ENCODE measurements at places on chromosomes 12 and 14.
A peak's percentile ranks its signal among the peaks of the same experiment; 100 is the strongest.

DNA sequence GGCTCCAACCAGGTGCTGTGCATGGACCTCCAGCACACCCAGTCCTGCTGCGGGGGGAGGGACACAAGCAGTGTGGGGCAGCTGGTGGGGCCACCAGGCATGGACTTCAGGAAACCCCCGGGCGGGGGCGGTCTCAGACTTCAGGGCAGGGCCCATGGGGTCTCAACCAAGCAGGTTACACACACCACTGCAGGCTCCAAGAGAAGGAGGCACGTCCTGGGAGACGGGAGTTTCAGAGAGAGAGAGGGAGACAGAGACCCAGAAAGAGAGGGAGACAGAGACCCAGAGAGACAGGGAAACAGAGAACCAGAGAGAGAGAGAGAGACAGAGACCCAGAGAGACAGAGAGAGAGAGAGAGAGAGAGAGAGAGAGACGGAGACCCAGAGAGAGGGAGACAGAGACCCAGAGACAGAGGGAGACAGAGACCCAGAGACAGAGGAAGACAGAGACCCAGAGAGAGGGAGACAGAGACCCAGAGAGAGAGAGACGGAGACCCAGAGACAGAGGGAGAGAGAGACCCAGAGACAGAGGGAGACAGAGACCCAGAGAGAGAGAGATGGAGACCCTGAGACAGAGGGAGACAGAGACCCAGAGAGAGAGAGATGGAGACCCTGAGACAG is 128.9 kb downstream of the NCOR2 start:
- no peak for DNase-seq

DNA sequence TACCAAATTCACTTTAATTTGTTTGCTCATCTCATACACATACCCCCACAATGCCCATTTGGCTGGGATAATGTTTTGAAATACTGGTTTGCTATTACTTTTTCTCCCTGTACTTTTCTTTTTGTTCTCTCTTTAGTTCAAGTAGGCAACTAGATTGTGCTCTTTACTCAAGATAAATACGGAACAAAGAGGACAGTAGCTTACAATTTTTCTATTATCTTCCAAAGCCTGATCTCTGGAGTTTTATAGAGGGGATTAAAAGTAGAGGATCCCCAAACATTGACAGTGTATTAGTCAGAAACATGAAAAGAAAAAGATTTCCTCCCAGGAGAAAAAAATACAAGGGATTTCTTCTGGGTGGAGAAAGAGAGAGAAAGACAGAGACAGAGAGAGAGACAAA is 102.1 kb upstream of the FSCB start:
- DNase-seq: no peak

DNA sequence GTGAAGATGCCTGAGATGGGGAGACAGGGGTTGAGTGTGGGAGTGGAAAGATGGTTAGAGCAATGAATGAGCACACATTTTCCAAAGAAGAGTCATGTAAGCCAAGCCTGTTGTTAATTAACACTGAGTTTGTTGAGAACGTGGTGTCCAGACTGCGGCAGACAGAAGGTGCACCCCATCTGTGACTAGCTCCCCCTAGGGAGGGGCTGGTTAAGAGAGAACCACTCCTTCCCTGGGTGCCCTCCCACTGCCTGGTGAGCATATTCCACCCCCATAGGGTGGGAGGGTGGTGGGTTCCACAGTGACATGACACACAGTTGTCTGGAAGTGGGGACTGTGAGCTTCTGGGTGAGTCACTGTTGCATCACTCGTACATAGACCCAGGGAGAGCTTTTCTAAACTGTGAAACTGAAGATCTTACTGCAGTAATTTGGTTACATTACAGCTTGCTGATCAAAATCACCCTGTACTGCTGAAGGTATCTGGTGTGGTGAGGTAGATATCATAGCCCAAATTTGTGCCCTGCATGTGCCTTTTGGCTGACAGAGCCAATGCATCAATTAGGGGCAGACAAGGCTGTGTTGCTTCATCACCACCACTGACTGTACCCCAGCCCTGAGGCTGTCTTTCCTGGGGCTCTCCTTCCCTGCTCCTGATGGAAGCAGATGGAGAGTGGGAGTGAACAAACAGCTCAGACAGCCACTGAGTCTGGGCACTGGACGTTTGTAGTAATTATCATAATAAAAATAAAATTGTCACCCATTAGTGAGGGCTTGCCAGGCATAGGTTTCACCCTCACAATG is 150.9 kb downstream of the EMP1 start:
- DNase-seq: no peak

GRCh38 chr12:113955109-113955970 is 10.8 kb downstream of the RBM19 start:
- no peak for DNase-seq

GRCh38 chr12:52942901-52943181 is 6.1 kb upstream of the KRT18 start:
- no peak for DNase-seq

- no peak for DNase-seq
These were observed 140.3 kb downstream of the TMEM30B start for GRCh38 chr14:61140872-61141271.

GRCh38 chr12:28222081-28222700 is 31.9 kb downstream of the CCDC91 start:
- DNase-seq: no peak

DNA sequence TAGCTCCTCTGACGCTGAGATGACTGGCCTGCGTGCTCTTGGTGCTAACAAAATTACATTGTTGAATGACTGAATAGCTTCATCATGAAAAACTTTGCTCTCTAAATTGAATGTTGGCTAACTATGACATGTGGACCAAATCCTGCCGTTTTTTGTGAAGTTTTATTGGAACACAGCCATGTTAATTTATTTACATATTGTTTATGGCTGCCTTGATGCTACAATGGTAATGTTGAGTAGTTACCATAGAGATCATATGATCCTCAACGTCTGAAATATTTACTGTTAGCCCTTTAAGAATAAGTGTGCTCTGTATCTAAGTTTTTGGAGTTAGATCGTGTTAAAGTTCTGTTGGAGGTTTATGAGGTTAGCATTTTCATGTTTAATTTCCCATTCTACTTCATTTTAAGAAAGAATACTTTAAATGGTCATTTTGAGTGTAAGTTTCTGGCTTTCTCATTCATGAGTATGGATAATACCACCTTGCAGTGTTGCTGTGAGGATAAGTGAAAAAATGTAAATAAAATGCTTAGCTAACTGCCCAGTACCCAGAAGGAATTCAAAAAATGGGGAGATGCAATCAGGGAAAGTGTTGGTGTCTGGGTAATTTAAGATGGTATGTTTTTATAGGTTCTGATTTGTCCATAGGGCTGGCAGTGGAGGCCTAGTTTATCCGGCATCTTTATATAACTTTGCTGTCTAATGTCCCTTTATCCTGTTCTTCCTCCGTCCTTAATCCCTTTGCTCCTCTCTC is 35.3 kb downstream of the NUBPL start:
- no peak for DNase-seq

DNA sequence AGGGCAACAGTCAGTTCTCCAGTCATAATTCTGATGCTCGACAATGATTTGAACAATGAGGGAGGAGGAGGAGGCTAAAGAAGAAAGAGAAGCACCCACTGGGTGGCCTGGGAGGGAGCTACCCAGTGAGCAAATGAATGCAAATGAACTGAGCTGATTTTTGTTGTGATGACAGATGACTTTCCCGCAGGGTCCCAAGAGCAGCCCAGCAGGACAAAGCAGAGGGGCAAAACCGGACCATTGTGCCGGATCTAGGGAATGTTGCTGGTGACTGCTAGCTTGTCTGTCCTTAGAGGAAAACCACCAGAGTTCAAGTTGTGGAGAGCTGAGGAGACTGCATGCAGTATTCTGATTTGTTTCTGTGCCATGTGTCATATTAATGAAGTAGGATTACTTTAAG is 162.8 kb downstream of the MON2 start:
- DNase-seq: no peak

DNA sequence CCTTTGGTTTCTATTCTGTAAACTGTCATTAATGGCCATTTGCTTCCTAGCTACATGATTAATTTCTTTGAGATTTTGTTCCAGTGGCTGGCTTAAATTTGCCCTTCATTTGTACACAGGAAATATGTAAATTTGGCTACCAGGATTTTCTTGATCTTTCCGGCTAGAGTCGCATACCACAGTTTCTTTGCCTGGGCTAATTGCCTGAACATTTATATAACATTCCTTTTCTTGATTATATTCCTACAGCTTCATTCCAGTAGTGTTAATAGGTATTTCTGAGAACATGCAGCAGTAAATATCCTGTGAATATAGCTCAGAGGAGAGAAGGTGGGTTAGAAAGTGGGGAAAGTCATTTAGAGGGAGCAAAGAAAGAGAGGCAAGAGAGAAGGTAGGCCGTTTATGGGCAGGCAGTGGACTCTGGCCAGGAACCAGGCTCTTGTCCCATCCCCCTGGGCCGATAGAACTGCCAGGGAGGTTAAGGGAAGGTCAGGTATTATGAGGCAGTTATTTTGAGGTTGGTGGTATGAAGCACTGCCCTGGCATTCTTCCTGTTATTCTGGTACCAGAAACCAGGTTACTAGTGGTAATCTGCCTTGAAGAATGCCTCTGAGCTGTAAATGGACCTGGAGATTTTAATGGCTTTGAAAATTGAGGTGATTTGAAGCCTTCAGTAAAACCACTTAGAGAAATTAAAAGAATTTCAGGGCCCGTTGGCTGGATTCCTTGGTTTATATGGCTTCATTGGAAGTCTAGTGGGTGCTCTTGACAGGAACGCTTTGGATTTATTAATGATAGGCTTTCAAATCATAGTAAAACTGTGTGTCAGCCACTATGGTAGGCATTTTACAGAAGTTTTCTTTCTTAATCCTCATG is 4.4 kb downstream of the RNF10 start:
- DNase-seq: peak; percentile 23

DNA sequence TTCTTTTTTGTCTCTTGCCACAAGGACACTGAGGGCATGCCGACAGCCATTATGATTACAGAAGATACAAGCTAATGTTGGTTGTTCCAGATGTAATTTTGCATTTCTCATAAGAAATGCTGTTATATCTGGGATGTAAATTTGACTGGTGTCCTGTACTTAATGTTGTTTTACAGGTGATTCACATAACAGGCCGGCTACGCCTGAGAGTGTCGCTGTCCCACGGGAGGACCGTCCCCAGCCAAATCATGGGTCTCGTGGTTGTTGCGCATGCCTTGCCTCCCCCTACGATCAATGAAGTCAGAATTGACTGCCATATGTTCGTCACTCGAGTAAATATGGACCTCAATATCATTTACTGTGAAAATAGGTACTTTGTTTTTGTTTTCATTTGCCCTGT is 176.7 kb downstream of the EGLN3 start:
- DNase-seq: no peak

DNA sequence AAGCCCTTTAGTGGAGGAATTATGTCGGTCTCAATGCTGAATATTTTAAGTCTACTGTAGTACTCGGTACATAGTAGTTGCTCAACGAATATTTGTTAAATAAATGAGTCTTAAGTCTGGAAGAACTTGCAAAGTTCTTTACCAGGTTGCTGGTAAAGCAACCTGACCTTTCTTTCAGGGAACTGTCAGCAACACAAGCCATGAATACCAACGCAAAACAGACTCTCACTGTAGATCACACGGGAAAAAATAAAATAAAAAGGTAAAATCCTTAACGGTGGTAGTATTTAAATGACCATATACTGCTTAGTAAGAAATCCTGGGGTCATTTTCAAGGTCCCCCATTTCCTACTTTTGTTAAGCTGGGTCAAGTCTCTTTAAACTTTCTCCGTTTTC is 447 bp upstream of the NUBPL start:
- no peak for DNase-seq
